ENCODE measurements at places on chromosomes 4 and X.

DNA sequence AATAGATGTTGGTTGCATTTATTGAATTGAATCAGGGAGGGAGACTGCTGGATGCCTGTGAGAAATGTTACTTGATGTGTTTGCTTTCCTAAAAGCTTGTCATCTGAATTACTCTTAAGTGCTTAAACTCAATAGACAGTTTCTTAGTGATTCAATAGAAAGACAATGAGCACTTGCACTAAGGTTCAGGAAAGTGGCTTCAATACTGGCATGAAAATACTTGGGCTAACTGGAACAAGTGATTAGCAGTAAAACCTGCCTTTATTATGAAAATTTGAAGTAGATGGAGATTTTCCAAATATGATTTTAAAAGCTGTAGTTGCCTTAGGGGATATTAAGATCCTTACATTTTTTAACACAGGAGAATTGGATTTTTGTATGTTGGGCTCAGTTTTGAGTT lies 123.3 kb downstream of the RNF150 start:
- no peak for DNase-seq

DNA sequence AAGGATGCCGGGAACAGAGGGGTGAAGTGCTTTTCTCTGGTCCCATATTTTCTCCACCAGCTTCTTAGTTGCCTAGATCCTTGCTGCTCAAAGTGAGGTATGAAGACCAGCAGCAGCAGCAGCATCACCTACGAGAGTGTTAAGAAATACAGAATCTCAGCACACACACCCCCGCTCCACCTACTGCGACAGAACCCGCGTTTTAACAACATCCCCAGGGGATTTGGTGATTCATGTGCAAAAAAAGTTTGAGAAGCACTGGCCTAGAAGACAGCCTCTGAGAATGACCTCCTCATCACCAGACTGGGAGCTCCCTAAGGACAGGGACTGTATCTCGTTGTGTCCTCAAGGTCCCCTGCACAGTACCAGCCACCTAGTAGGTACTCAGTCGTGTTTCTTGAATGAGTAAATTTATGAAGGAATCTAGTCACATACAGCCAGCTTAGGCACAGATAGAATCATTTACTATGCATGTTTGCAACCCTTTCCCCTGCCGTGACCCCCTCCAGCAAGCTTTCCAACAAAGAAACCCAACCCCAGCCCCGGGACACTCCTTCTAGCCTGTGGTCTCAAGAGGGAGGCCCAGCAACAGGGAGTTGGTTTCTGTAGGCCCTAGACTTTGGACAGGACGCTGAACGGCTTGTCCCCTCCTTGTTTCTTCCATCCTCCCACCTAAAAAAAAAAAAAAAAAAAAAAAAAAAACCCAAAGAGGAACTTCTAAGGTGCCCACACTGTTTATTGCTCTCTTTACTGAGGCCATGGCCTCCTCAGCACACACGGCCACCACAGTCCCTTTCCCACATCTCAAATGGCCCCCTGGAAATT lies 21.5 kb downstream of the RTL5 start:
- DNase-seq, result no peak

DNA sequence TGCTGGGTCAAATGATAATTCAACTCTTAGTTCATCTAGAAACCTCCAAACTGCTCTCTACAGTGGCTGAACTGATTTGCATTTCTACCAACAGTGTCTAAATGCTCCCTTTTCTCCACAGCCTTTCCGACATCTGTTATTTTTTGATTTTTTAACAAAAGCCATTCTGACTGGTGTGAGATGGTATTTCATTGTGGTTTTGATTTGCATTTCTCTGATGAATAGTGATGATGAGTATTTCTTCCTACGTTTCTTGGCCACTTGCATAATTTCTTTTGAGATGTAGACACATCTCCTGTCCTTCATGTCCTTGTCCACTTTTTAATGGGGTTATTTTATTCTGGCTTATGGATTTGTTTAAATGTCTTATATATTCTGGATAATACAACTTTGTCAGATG lies 298.2 kb upstream of the ARSJ start:
- DNase-seq, result no peak

DNA sequence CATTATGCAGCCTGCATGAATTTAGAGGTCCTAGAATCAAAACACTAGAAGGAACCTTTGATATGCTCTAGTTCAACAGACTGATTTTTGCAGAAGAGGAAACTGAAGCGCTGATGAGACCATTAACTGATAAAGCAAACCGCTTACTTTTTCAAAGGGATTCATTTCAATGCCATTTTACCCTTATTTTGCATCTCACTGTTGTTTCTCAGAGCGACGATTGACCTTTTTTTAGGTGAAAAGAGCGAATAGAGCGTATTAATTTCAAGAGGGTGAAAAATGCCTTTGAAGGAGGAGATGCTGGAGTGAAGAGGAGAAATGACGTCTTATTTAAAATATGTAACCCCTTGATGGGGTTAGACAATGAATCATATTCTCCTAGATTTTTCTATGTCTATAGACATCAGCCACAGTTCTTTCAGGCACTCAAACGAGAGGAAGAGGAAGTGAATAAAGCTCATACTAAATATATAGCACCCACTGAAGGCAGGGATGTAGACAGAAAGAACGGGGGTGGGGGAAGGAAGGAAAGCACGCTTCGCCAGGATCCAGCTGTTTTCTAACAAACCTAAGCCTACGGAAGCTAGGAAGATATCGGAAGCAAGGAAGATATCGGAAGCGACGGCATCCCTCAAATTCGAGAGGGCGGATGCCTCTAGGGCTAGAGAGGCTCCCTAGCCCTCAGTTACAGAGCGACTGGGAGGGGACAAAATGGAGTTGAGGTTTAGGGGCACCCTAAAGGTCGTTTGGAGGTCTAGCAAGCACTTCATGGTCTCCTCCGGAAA lies 848 bp downstream of the ACSL4 start:
- DNase-seq, result no peak

DNA sequence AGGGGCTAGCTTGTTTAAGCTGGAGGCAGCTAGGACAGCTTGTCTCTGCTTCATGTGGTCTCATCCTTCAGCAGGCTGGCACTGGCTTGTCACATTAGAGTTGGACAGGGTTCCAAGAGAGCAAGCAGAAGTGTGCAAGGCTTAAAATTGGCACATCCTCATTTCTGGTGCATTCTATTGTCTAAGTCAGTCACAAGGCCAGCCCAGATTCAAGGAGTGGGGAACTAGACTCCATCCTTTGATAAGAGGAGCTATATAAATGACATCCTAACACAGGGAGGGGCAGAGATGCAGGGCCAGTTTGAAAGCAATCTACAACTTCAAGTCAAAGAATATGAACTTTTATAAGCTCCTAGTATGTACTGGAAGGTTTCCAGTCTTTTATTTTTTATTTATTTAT lies 313.2 kb downstream of the PTTG2 start:
- no peak for DNase-seq

- DNase-seq, result no peak
Observed at GRCh38 chrX:15315509-15315908, at the start of gene ASB11. Gene ASB11 (minus strand): TSS chrX:15315640. CDS start chrX:15315605, 35 bp downstream.

DNA sequence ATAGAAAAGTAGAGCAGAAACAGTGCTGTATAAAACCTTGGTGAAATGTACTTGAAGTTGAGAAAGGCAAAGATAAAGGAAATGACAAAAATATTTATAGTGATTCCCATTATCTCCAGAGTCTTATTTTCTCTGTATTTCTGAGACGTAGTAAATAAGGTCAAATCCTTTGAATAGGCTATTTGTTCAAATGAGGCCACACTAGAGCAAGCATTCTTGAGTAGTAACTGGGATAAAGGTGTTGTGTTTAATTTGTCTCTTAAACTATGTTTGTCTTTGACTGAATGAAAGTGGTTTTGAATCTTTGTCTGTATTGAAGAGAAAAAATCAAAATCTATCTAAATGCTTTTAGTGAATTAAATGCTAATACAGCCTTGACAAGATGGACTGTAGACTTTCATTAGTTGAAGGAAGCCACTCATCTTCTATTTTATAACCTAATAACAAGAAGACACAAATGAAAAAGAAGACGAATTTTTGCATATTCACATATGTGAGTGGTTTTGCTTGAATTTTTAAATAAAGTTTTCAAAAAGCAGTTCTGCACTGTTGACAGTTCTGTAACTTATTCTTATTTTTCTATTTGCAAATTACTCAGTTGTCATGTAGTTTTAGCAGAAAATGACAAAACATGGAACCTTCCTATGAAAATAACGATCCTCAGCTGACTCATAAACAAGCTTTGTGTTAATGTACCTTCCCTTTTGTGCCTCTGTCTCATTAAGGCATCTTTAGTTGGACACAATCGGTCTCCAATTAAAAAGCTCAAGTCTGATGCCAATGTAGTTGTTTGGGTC lies 94.8 kb upstream of the PCDH18 start:
- no peak for DNase-seq

DNA sequence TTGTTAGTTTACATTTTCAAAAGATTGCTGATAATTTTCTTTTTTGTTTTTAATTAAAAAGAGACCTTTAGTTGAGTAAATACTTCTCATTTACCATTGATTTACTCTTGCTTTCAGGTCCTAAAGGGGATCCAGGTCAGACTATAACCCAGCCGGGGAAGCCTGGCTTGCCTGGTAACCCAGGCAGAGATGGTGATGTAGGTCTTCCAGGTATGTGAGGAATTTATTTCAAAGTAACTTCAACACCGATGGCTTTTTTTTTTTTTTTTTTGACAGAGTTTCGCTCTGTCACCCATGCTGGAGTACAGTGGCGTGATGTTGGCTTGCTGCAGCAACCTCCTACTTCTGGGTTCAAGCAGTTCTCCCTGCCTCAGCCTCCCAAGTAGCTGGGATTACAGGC lies 135.1 kb downstream of the IRS4 start:
- DNase-seq, result no peak

- no peak for DNase-seq
Observed at GRCh38 chr4:58225460-58225859, 1115.3 kb upstream of the IGFBP7 start.

DNA sequence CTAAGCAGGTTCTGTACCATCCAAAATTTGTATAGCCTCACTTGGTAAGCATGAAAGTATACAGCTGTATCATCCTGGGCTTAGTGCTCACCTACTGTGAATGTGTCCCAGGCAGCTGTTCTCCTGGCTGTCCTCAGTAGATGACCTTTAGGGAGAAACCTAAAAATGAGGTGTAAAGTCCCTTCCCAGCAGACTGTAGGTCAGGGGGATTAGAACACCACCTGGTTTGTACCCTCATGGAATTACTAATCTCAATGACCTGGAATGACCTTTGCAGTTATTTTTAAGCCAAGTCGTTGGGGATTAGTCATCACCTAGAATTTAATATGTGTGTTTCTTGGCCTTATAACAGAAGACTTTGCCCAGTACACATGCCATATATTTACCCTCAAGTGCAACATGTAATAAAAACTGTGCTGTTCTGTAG lies 39.1 kb upstream of the MBTPS2 start:
- DNase-seq, result no peak

DNA sequence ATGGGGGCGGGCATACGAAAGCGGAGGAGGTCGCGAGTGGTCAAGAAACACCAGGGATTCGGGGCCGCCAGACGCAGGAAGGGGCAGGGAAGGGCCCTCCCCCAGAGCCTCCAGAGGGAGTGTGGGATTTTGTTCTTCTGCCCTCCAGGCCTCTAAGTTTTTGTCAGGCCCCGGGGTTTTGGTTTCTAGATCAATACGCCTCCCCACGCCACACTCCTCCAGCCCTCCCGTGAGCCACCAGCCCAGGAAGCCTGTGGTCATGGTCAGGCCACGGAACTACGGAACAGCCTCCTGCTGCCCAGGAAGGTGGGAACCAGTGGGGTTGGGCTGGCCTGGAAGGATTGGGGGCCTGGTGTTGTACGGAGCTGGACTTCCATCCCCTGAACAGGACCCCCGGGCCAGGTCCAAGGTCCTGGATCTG lies 38.4 kb downstream of the CPLX1 start:
- peak; percentile 42 for DNase-seq

- DNase-seq, result no peak
Observed at GRCh38 chr4:156815717-156816359, 155.8 kb downstream of the PDGFC start.

GRCh38 chrX:10106806-10107205 lies 50.0 kb upstream of the CLCN4 start:
- no peak for DNase-seq

DNA sequence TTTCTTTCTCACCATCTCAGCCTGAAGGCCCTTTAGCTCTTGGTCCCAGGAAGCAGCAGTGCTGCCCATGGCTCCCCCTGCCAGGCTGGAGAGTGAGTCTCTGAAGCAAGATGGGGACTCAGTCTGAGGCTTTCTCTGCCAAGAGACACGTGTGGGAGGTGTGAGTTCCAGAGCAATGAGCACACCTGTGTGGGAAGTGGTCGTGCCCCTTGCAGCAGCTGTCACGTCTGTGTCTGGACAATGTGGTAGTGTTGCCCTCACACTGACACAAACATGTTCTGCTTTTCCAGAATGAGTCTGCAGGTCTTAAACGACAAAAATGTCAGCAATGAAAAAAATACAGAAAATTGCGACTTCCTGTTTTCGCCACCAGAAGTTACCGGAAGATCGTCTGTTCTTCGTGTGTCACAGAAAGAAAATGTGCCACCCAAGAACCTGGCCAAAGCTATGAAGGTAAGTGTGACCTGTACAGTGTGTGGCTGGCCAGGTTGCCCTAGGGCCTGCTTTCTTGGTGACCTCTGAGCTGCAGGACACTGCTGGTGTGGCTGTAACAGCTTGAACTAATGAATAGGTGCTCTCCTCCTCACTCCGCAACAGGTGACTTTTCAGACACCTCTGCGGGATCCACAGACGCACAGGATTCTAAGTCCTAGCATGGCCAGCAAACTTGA lies 1.9 kb downstream of the TACC3 start:
- peak; percentile 38 for DNase-seq

- DNase-seq, result no peak
Observed at GRCh38 chr4:145483514-145483913, 1.9 kb downstream of the SMAD1 start.

DNA sequence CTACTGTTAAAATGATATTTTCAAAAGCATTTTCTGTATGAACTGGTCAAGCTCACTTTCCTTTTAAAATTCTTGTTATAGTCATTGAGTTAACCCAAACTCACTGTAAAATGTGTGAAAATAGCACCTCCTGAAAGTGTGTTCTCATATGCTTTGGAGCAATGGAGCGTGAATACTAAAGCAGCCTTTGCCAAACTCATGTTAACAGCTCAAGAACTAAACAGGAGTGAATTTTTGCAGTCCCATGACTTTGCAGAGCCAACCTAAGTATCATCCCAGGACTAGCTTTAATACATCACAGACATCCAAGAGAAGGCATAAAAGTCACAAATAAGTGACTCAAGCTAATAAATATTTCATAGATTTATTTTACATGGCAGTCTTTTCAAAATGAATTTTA lies 2.3 kb downstream of the AMMECR1 start:
- DNase-seq, result peak; percentile 8

- DNase-seq, result no peak
Observed at GRCh38 chr4:172874944-172875343, 293.7 kb upstream of the GALNT7 start.

GRCh38 chrX:11470250-11470974 lies 177.2 kb downstream of the AMELX start:
- no peak for DNase-seq

- DNase-seq, result no peak
Observed at GRCh38 chr4:154120006-154120676, 331.3 kb upstream of the SFRP2 start.

DNA sequence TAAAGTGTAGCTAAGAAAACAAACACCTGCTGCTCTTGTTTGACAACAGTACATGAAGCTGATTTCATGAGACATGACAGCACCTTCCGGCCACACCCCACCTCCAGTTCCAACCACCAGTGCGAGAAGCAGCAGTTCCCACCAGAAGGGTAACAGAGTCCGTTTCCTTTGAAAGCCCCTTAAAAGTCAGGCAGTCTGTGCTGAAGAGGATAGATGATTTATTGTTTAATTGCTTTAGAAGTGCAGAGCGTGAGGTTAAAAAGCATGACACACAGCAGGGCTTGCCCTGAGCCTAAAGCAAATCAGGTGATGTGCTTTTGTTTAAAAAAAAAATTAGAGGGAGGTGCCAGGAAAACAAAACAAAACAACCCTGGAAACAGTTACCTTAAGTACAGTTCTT lies 82.6 kb downstream of the HADH start:
- DNase-seq, result no peak
